CD4-positive, alpha-beta T cell (primary cell): ENCODE measurements at places on chromosomes 16 and 17. TPM values are rescaled to one million over a fixed set of nuclear protein-coding genes. Genes with fewer than 3 reads are reported as not detected.

- DNase-seq, result no peak
Observed at GRCh38 chr17:31051506-31051905, 43.3 kb upstream of the NF1 start.

GRCh38 chr16:19486750-19487325 lies 35.1 kb downstream of the GDE1 start:
- no peak for DNase-seq

The OR1A2 gene
- not detected for total RNA-seq

The CMTM2 gene
- not detected for total RNA-seq

The OR2C1 gene
- not detected for total RNA-seq
